ENCODE measurements at places on chromosomes 6 and 20. TPM values are rescaled to one million over a fixed set of nuclear protein-coding genes. Genes with fewer than 3 reads are reported as not detected.

DNA sequence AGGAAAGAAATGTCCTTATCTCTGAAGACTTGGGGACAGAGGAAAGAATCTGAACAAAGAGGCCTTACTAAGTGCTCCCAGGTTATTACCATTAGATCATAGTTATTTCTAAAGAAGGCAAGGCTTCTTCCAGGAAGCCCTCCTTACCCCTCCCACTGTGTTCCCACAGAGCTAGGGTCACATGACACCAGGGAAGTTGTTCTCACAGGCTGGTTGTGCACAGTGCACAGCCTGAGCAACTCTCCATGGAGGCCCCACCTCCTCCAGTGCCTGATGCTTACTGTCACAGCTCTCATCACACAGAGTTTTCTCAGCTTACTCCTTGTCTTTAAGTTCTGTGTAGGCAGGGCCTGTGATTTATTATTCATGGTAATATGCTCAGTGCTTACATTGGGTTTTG is 68.9 kb upstream of the SCGN start:
- peaks cover 29% of the 10 kb centered on the region for H3K4me1 ChIP-seq
- no peaks in the 10 kb centered on the region for H3K27me3 ChIP-seq
- H3K27ac ChIP-seq, result peak overlapping the region; percentile 49
- DNase-seq, result no peak

DNA sequence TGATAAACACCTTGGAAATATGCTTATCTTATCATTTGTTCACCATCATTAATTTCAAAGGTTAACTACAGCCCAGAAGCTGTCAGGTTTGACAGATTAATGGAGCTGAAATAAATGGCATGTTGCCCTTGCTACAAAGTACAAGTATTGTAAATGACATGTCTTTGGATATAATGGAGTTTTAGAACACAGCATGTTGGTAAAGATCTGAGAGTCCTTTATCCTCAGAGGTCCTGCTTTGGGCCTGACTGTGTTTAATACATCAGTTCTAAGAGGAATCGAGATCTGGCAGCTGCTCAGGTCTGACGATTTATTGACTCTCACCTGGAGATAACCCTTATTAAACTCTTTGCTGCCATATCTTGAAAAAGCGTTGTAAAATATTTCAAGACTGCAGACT is 222.7 kb upstream of the OPRM1 start:
- no peak overlapping the region for H3K27ac ChIP-seq
- no peaks in the 10 kb centered on the region for H3K36me3 ChIP-seq
- H3K4me1 ChIP-seq, result no peaks in the 10 kb centered on the region
- H3K4me3 ChIP-seq, result no peak overlapping the region
- DNase-seq, result no peak
- no peaks in the 10 kb centered on the region for H3K27me3 ChIP-seq

GRCh38 chr6:73006146-73006545 is 219.2 kb downstream of the KHDC1L start:
- no peaks in the 10 kb centered on the region for H3K4me1 ChIP-seq
- H3K36me3 ChIP-seq, result peaks cover 5% of the 10 kb centered on the region
- H3K27me3 ChIP-seq, result no peaks in the 10 kb centered on the region
- H3K27ac ChIP-seq, result no peak overlapping the region
- DNase-seq, result no peak

DNA sequence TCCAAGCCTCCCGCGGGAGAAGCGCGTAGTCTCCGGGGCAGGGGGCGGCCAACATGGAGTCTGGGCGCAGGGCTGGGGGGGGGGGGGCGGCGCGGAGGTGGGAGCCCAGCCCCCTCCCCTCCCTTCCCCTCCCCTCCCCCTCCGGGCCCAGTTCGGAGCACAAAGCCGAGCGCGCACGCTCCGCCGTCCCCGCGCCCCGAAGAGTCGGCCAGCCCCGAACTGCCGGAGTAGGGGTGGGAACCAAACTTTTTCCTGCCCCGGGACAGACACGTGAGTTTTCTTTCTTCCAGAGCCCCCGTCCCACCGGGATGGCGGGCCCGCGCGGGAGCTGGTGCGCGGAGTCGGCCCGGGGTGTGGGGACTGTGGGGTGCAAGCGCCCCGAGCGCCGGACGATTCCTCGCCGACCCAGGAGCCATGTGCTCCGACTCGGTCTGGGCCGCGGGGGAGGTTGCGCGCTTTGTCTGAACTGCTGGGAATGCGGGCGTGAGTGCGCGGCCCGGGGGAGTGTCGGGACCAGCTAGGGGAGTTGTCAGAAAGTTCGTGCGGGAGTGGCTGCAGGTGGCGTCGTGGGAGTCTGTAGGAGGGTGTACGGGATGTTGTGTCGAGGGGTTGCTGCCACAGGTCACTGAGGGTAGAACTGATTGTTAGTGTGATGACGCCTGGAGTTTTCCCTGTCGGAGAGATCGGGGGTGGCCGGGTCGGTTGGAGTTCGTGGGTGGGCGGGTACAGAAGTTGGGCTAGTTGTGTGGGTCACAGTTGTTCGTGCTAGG is 1.2 kb downstream of the TGIF2 start:
- H3K4me3 ChIP-seq, result peak overlapping the region; percentile 94
- peaks cover 35% of the 10 kb centered on the region for H3K4me1 ChIP-seq
- H3K36me3 ChIP-seq, result peaks cover 18% of the 10 kb centered on the region
- H3K27ac ChIP-seq, result peak overlapping the region; percentile 95
- DNase-seq, result peak; percentile 68

DNA sequence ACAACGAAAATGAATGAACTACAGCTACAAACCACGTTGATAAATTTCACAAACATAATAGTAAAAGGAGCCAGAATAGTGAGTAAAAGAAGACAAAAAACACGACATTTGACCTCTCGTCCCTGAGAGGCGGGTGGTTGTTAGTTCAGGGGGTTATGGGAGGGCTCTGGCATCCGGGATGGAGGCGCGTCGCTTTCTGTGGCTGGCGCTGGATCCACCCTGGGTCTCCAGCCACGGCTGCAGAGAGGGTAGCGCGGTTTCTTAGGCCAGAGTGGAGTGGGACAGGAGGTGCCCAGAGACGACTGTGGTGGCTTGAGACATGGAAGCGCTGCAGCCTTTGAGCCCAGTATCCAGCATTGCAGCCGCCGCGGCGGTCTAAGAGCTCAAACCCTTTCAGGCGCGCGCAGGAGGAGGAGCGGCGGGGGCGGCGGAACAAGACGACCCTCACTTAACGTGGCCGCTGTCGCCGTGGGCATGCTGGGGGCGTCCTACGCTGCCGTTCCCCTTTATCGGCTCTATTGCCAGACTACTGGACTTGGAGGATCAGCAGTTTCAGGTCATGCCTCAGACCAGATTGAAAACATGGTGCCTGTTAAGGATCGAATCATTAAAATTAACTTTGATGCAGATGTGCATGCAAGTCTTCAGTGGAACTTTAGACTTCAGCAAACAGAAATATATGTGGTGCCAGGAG is 3.7 kb upstream of the ZSCAN23 start:
- peak overlapping the region; percentile 57 for H3K27ac ChIP-seq
- H3K36me3 ChIP-seq, result peaks cover 14% of the 10 kb centered on the region
- peaks cover 48% of the 10 kb centered on the region for H3K4me1 ChIP-seq
- DNase-seq, result peak; percentile 48
- H3K4me3 ChIP-seq, result peak overlapping the region; percentile 74

- H3K36me3 ChIP-seq, result no peaks in the 10 kb centered on the region
- peaks cover 10% of the 10 kb centered on the region for H3K27me3 ChIP-seq
- DNase-seq, result no peak
- H3K27ac ChIP-seq, result no peak overlapping the region
- no peaks in the 10 kb centered on the region for H3K4me1 ChIP-seq
- H3K4me3 ChIP-seq, result no peak overlapping the region
Observed at GRCh38 chr20:60152792-60153191, 194.6 kb downstream of the CDH26 start.

- H3K36me3 ChIP-seq, result peaks cover 16% of the 10 kb centered on the region
- peaks cover 37% of the 10 kb centered on the region for H3K4me1 ChIP-seq
- peak overlapping the region; percentile 92 for H3K27ac ChIP-seq
Observed at GRCh38 chr6:28142446-28142845, 763 bp downstream of the ZKSCAN8 start.

DNA sequence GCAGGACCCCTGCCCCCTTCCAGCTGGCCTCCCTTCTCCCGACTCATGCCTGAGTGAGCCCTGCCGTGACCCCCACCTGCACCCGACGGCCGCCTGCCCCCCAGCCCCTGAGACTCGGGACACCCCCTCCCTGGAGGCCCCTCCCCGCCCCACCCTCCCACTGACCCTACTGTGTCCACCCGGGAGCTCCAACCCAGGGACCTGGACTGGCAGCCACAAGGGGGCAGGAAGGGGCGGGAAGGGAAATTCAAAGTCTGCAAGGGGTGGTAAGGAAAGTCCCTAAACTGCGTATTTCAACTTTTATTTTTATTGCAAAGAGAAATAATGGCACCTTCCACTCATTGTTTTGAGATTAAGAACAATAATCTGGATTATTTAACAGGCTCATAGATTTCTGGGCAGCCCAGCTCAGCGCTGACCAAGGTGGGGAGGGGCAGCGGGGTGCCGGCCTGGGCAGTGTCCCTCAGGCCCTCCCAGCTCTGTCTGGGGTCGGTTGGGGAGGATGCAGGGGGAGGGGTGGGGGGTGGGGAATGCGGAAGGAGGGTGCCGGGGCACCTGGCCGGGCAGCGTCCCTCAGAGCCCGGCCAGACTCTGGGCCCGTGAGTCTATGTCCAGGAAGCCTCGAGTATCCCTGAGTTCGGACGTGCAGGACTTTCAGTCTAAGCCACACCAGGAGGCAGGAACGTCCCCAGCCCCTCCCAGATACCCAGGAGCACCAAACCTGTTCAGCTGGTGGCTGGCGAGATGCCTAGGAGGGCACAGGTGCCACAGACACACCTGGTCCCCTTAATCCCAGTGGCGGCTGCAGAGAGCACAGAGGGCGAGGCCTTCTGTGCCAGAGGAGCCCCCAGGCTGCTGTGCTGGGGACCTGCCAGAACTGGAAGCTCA is 1.3 kb upstream of the PTK6 start:
- H3K36me3 ChIP-seq, result no peaks in the 10 kb centered on the region
- H3K4me1 ChIP-seq, result no peaks in the 10 kb centered on the region
- H3K27me3 ChIP-seq, result no peaks in the 10 kb centered on the region
- H3K27ac ChIP-seq, result peak overlapping the region; percentile 93
- no peak for DNase-seq

DNA sequence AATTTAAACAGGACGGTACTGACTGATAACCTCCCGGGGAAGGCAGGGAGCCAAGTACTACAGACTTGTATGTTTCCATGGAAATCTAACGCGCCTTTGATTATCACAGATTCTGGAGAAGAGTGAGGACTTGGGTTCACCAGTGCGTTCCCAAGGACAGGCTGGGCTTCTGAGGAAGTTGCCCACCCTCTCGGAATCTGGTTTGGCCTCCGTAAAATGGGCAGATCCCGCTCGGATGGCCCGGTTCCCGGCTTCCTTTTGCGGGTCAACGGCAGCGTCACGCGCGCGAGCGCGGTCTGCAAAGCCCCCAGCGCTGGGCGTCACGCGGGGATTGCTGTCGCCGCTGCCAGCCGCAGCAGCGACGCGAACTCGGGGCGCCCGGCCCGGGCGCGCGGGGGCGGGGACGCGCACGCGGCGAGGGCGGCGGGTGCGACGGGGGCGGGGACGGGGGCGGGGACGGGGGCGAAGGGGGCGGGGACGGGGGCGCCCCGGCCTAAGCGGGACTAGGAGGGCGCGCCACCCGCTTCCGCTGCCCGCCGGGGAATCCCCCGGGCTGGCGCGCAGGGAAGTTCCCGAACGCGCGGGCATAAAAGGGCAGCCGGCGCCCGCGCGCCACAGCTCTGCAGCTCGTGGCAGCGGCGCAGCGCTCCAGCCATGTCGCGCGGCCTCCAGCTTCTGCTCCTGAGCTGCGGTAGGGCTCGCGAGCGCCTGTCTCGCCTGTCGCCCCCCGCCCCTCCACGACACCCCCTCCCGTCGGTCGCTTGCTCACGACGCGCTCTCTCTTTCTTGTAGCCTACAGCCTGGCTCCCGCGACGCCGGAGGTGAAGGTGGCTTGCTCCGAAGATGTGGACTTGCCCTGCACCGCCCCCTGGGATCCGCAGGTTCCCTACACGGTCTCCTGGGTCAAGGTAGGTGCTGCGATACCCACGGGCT is at the start of gene CD83:
Gene CD83, plus strand, starts transcription at position 615 of the 933 bp plus-strand sequence. Its CDS starts 40 bp downstream, at position 655.
- peaks cover 24% of the 10 kb centered on the region for H3K36me3 ChIP-seq
- peaks cover 2% of the 10 kb centered on the region for H3K27me3 ChIP-seq
- H3K4me1 ChIP-seq, result peaks cover 27% of the 10 kb centered on the region
- peak; percentile 86 for DNase-seq
- H3K27ac ChIP-seq, result peak within 1 kb of the TSS; percentile 98

DNA sequence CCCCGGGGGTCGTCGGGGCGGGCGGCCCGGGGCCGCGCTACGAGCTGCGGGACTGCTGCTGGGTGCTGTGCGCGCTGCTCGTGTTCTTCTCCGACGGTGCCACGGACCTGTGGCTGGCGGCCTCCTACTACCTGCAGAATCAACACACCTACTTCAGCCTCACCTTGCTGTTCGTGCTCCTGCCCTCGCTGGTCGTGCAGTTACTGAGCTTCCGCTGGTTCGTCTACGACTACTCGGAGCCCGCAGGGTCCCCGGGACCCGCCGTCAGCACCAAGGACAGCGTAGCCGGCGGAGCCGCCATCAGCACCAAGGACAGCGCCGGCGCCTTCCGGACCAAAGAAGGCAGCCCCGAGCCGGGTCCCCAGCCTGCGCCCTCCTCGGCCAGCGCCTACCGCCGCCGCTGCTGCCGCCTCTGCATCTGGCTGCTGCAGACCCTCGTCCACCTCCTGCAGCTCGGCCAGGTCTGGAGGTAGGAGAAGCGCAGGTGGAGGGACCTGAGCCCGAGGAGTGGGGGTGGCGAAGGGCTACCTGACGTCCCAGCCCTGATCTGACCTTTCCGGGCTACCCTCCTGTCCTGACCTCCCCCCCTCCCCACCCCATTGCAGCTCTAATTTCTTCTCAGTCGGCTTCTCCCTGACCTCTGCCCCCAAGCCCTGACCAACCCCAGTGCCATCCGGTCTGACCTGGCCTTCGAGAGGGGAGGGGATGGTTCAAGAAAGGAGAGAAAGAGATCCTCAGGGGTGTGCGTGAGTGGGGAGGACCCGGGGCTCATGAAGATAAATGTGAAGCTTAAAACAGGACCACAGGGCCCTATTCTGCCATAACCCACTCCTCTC is 558 bp downstream of the XKR7 start:
- H3K4me3 ChIP-seq, result peak overlapping the region; percentile 87
- H3K27me3 ChIP-seq, result peaks cover 33% of the 10 kb centered on the region
- no peaks in the 10 kb centered on the region for H3K36me3 ChIP-seq

- H3K27me3 ChIP-seq, result no peaks in the 10 kb centered on the region
- no peak for DNase-seq
- peaks cover 1% of the 10 kb centered on the region for H3K36me3 ChIP-seq
- peak overlapping the region; percentile 99 for H3K4me3 ChIP-seq
Observed at GRCh38 chr6:45377043-45377553, 636 bp downstream of the SUPT3H start.

ZFP57 gene
- total RNA-seq, result 12.3 TPM

All from activated naive CD8-positive, alpha-beta T cell treated with anti-CD3 and anti-CD28 coated beads, Interleukin-2, amount 10 ng/mL, durations not matched to agents 7 days and 5 days (primary cell).